ENCODE measurements at places on chromosomes 4 and X. TPM values are rescaled to one million over a fixed set of nuclear protein-coding genes. Genes with fewer than 3 reads are reported as not detected.

DNA sequence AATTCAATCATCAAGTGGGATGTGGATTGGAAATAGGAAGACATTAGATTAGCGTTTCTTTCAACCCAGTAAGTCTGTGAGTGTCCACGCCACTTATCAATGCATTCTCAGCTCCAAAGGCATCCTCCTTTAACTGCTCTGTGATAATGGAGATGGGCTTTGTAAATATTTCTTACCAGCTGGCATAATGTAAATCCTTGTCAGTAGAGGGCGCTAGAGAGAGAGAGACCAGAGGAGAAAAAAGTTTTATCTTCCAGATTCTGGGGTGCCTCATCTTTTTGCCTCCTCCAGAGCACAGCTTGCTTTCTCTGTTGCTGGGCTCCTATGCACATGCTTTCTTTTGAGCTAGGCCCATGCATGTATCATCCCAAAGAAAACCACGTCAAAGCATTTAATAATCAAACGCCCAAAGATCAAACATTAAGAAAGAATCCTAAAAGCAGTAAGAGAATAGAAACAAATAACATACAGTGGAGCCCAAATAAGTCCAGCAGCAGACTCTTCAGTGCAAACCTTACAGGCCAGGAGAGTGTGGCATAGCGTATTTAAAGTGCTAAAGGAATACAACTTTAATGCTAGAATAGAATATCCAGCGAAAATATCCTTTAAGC, 9.6 kb upstream of the MTMR1 start:
- no peak for DNase-seq

GRCh38 chr4:2800691-2801596, 8.1 kb downstream of the SH3BP2 start:
- DNase-seq, result peak; percentile 69

DNA sequence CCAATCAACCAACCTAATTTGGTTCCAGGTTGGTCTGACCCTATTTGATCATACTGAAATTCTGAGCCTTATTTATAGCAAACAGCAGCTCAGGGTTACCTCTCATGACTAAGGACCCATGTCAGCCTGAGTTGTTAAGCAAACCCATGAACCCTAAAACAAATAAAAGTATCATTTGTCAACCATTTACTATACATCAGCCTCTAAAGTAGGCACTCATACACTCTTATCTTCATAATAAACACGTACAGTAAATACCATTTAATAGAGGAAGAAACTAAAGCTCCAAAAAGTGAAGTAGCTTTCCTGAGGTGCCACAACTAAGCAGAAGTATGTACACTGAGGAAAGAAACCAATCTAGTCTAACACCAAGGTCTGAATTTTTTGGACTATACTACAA, 25.2 kb downstream of the MANBA start:
- DNase-seq, result no peak

DNA sequence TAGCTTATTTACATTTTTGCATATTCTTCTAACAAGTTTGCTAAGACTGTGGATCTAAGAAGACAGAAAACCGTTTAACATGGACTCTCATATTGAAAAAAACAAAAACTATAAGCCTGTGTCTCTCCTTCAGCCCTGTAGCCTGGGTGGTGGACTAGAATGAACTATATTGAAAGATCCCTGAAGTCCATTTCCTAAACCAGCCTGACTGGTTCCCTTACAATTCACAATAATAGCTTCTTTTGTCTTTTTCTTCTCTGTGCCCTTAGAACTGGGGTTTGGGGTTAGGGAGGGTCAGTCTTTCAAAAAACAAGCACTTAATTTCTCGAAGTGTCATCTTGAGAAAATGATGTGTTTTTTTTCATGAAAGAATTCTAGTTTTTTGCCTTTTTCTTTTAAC, 59.0 kb downstream of the GSTCD start:
- no peak for DNase-seq

GRCh38 chrX:148763896-148764295, 263.5 kb downstream of the AFF2 start:
- DNase-seq, result no peak

DNA sequence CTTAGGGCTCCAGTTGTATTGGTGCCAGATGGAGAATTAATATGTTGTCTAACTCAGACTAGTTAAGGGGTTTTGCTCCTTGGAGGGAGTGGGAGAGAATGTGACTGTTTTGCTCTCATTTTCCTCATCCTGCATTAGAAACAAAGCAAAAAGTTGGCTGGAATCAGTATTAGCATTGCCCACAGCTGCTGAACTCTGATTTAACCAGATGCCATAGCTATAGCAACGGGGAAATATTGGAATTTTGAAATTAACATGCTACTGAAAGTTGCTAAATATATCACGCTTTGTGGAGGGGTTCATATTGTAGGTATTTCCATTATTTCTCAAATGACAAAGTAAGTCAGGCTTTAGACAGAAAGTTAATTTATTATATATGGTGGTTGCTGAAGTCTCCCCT, 66.7 kb upstream of the EOLA2 start:
- DNase-seq, result no peak

DNA sequence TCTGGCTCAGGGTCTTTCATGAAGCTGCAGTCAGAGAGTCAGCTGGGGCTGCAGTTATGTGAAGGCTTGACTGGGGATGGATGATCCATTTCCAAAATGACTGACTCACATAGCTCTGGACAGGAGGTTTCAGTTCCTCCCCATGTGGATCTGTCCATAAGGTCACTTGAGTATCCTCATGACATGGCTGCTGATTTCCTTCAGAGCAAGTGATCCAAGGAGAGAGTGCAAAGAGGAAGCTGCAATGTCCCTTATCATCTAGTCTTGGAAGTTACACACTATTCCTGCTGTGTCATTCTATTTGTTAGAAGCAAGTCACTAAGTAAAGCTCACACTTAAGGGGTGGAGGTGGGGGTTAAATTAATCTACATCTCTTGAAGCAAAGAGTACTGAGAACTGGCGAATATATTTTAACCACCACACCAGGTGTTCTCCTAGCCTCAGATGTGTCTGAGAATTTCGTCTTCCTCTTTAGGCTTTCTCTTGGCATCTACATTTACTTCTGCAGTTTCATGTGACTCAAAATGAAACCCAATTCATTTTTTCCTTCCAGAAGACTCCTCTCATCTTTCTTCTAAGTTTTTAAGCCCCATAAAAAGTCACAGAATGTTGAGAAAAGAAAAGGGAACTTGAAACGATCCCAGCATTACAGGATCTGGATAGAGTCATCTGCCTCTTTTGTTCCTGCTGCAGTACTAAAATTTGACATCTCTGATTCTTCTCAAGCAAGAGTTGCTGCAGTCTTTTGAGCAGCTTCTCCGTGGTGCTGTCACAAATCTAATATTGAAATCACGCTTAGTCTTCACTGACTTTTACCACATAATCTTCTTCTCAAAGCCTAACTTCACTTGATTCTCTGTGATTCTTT, 3.8 kb upstream of the GRPR start:
- no peak for DNase-seq

DNA sequence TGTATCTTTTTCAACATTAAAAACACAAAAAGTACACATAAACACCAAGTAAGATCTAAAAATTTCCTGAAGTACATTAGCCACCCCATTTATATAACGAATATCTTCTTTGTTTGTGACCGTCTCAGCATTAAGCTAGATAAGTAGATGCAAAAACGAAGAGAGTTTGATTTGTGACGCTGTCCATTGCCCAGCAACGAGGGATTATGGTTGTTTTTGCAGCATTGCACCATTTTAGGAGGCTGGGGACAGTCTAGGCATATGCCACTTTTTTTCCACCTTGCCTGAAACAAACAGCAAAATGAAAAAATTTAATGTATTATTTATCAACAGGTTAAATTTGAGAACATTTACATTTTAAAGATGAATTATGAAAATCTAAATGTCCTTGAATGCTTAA, 12.0 kb upstream of the IGSF1 start:
- no peak for DNase-seq

- no peak for DNase-seq
Measured at GRCh38 chrX:133056341-133056740, 40.6 kb downstream of the USP26 start.

DNA sequence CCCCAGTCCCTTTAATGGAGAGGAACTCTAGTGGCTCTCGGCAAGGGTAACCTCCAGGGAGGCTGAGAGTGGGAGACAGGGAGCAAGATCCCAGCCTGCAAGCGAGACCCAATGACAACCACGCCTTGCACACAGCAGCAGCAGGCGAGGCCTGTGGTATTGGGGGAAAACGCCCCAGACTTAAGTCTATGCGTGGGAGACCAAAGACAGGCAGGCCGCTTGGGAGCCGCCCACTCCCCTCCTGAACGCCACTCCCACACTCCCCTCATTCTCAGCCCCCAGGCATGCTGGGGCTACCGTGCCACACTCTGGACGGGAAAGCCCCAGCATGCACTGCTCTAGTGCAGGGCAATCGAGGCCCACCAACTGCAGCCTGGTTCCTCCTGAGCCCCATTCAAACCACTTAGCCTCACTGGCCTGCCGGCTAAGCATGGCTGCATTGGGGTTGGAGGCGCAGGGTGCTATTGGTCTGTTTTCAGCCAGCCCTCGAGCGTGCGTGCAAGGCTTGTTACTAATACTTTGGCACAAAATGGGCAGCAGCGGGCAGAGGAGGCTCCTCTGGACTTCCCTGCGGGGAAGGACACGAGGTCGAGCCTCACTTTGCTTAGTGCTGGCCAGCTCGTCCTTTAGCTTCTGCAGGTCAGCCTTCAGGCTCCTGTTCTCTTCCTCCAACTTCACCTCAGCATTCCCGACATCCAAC, 14.8 kb downstream of the SLC6A8 start:
- DNase-seq, result no peak

- no peak for DNase-seq
Measured at GRCh38 chrX:112643721-112644120, 36.0 kb downstream of the LHFPL1 start.

GRCh38 chr4:110005461-110006056, 92.9 kb downstream of the EGF start:
- DNase-seq, result no peak

GRCh38 chrX:47278691-47279090, 45.9 kb downstream of the USP11 start:
- no peak for DNase-seq

- DNase-seq, result no peak
Measured at GRCh38 chr4:186807808-186808629, 84.4 kb upstream of the FAT1 start.

- no peak for DNase-seq
Measured at GRCh38 chr4:1081689-1082040, 31.7 kb downstream of the RNF212 start.

- DNase-seq, result no peak
Measured at GRCh38 chr4:65943076-65943475, 272.8 kb upstream of the EPHA5 start.

DNA sequence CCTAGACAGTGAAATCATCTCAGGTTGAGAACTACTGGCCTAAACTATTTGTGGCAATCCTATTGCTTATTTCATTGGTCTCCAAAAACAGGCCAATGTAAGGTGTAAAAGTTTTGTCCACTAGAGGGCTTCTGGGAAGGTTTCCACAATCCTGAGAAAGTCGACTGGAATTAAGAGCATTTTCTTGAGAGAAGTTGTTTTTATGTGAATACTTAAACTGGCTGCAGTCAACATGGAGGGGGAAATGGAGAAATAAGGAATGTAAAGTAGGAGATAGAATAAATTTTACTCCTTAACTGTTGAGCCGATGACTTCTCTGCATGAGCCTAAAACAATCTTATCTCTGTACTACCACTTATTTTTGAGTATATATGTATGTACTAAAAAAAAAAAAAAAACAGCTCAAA, 11.0 kb upstream of the EIF4E start:
- DNase-seq, result no peak

GRCh38 chr4:156336511-156336910, 382.8 kb upstream of the CTSO start:
- no peak for DNase-seq

- DNase-seq, result no peak
Measured at GRCh38 chrX:19342331-19342906, 1.3 kb upstream of the PDHA1 start.

DNA sequence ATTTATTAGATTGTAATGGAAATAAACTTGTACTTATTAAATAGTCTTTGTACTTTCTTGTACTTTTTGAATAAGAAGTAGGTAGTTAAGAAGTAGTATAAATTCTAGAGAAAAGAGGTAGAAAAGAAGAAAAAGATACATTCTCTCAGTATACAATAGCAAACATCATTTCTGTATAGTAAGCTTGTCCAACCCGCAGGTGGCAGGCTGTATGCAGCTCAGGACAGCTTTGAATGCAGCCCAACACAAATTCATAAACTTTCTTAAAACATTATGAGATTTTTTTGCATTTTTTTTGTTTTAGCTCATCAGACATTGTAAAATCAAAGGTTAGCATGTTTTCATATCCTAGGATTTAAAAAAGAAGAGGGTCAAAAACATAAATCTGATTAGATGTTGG, 441.6 kb downstream of the DTHD1 start:
- DNase-seq, result no peak

GRCh38 chr4:158609116-158609515, 62.6 kb downstream of the C4orf46 start:
- DNase-seq, result no peak

DNA sequence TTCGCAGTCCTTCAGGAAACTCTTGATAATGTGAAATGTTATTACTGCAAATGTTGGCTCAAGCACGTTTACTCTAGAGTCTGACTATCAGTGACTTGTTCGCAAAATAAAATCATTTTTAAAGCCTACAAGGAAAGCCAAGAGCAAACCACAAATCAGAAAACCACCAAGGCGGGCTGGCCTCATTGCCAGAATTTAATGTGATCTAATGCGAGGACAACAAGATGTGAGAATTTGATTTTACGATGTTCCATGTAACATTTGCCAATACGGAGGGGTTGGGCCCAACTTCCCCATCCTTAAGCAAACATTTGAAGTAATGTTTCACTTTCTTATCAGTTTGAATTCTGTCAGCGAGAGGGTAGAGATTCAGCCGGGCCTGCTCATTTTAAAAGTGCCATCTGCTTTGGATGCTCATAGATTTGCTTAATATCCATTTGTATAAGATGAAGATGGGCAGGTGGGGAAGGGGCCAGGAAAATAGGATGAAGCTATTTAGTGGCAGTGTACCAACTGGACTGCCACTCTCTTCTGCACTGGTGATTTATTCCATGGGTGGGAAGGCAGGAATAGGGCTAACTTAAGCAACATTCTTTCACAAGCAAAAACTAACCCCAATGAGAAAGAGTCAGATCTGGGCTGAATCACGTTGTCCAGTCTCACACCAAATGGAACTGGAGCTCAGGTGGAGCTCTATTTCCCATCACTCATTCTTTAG, 225.3 kb downstream of the ANAPC10 start:
- no peak for DNase-seq

Gene CRLF2
- not detected for total RNA-seq

Gene ZFP92
- total RNA-seq, result 7.6 TPM

Gene PTPN13
- total RNA-seq, result 42.4 TPM

Gene NIPAL1
- total RNA-seq, result 1.0 TPM

Gene TEX13C
- not detected for total RNA-seq

Gene UGT2B11
- total RNA-seq, result not detected

Gene CXorf65
- not detected for total RNA-seq

Gene DUX4
- total RNA-seq, result not detected

Gene IL2RG
- 2.3 TPM for total RNA-seq

Gene SYTL5
- 4.6 TPM for total RNA-seq

Gene FREM3
- total RNA-seq, result 1.1 TPM

Gene ARSD
- total RNA-seq, result 8.4 TPM

Gene CTSO
- 10.5 TPM for total RNA-seq

Gene KLHL4
- 19.5 TPM for total RNA-seq
